ENCODE measurements at places on chromosomes 7 and 10.

DNA sequence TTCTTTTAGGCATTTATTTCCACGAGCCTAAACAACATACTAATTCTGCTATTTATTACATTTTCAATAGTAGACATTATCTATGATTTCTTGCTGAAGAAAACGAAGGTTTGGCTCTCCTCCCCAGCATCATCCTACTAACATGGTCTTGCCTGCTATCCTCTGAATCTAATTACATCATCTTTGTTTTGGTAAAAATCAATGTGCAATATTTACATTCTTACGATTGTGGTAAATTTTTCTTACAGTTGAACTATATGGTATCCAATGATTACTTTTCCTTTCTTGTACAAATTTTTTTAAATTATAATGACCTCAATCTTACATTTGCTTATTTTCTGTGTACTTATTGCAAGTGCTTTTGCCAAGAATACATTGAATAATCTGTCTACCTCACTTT is 7.0 kb upstream of the CALD1 start:
- no peak for DNase-seq

- DNase-seq = no peak
Observed at GRCh38 chr7:118759921-118760320, 535.4 kb downstream of the ANKRD7 start.

DNA sequence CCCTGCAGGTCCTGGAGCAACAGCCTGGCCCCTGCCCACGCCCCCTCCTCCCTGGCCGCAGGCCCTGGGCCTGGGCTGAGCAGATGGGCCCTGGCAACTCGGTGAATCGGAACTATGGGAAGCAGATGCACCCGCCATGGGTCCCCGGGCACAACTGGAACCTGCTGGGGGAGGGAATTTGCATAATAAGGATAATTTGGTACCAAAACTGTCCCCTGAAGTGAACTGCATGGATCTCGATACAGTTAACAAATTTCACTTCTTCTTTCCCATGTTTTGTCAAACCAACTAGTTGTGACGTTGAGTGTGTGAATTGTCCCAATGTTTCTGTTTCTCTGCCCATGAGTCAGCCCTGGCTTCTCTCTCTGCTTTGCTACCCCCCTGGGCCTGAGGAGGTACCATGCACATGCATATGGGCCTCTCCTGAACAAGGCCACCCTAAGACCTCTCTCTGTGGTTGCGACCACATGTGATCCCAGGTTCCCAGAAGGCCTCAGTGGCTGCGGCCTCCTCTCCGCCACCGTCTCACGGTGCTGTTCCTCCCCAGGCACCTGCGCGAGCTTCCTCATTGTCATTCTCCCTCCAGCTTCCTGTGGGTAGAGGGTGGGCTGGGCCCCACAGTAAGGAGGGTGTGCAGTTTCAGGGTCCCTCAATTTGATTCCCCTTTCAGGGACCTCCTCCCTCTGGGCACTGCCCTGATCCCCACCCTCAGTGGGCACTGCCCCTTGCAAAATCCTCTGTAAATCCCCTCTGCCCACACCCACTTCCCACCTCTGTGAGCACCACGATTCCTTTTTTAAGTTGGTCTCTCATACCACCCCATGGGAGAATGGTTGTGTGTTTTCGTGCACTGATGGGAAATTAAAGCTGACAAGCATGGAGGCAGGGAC is 40.0 kb downstream of the FIGNL1 start:
- peak; percentile 47 for DNase-seq

DNA sequence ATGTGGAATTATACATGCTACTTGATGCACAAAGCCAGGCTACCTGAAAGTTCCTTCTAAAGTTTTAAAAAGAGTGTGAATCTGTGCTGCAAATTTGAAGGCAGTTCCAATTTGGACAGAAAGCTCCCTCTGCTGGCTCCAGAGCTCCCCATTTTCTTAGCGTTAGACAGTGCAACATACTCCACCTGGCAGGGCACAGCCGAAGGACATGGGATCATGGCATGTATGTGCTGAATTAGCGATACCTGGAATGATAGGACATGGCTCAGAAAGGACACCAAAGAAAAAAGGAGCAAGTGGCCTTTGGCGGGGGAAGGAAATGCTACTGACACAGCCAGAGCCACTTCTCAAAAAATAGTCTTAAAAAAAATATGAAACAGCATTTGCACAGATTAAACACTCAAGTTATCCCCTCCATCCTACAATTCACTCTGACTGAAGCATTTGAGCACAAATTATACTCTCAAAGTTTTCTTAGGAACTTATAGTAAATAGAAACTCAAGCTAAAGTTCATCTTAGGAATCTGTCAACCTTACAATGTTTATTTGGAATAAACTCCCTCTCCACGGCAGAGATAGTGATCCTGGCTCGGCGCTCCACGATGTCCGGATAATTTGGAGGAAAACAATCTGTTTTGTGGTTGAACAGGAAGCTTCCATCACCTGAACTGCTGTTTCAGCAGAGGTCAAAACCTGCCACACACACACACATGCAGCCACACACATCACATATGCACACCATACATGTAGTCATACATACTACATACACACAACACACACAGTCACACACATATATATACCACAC is 80.0 kb downstream of the C7orf25 start:
- DNase-seq = no peak

DNA sequence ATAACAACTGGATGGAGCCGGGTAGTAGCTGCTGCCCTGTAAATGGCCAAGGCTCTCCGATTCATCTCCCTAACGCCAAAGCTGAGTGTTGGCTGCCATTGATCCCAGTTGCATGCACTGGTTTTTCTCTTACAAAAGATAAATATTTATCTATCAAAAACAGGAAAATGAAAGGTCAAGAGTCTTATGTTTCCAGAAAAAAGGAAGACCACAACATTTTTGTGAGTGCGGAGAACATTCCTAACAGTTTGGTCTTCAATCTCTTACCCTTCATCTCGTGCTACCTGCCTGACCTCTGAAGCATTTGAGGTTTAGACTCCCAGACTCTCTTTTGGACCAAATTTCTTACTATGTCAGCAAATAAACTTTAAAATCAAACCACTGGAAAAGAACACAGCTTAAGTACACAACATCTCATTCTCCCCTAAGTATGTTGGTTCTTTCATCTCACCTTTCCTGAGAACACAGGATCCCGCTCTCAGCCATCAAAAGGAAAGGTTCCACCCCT is 61.6 kb downstream of the SORBS1 start:
- no peak for DNase-seq

- DNase-seq = no peak
Observed at GRCh38 chr7:106493041-106493731, 167.8 kb downstream of the CCDC71L start.

DNA sequence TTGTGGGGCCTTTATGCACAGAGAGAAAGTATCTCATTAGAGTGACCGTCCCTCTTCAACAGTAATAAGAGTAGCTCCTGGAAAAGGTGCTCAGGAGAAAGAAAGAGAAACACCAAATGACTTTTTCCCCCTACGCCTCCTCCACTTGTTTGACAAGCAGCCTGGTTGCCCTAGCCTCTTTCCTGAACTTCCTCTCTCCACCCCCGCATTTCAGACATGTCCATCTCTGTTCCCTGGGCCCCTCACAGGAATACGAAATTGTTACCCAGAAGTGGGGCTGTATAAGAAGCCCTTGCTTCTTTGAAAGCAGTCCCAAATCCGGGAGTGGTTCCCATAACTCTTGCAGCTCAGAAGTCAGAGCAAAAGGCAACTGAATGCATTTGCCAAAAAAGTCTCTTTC is 119.6 kb upstream of the ADO start:
- no peak for DNase-seq

GRCh38 chr10:121305066-121305465 is 293.2 kb downstream of the FGFR2 start:
- DNase-seq = no peak

- no peak for DNase-seq
Observed at GRCh38 chr10:8361510-8361844, 307.0 kb downstream of the GATA3 start.

GRCh38 chr10:12348870-12349628 is at the start of gene CAMK1D:
Gene CAMK1D, plus strand, starts transcription at chr10:12349547.
- DNase-seq = peak; percentile 93

- no peak for DNase-seq
Observed at GRCh38 chr7:91468256-91468655, 204.0 kb downstream of the FZD1 start.

- DNase-seq = no peak
Observed at GRCh38 chr7:74306004-74306729, 17.0 kb downstream of the CLIP2 start.

DNA sequence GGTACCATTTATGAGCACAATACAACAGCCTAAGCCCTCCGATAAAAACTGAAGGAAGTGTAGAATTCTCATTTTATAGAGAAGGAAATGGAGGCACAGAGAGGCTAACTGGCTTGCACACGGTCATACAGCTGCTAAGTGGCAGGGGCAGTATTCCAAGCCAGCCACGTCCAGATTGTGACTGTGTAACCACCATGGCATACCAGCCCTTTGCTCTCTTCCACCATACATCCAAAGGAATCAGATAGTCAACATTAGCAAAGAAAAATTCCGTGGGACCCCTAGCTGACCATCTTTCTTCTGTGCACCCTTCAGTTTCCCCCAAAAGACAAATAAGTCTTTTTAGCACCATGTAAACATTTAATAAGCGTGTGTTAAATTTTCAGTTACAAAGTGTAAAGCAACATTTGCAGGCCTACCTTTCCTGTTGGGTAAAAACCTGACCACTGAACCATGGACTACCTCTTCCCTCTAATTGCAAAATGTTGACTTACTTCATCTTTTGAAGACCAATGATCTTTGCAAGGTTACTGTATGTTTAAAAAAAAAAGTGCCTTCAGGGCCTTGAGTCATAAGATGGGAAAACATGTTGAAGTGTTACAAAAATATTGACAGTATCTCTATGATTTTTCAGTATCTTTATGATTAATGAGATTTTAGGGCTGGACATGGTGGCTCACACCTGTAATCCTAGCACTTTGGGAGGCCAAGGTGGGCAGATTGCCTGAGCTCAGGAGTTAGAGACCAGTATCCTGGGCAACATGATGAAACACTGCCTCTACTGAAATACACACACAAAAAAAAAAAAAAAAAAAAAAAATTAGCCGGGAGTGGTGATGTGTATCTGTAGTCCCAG is 24.3 kb upstream of the PDZD8 start:
- no peak for DNase-seq

GRCh38 chr10:126671402-126671975 is 996 bp upstream of the C10orf90 start:
- DNase-seq = no peak

GRCh38 chr10:35427543-35427942 is 91.2 kb downstream of the CCNY start:
- DNase-seq = no peak

Data from CD4-positive, alpha-beta T cell treated with Interferon gamma for 1 hour (primary cell).